HT-29 (cell line): ENCODE measurements at places on chromosomes 12 and 14. TPM values are rescaled to one million over a fixed set of nuclear protein-coding genes. Genes with fewer than 3 reads are reported as not detected.

DNA sequence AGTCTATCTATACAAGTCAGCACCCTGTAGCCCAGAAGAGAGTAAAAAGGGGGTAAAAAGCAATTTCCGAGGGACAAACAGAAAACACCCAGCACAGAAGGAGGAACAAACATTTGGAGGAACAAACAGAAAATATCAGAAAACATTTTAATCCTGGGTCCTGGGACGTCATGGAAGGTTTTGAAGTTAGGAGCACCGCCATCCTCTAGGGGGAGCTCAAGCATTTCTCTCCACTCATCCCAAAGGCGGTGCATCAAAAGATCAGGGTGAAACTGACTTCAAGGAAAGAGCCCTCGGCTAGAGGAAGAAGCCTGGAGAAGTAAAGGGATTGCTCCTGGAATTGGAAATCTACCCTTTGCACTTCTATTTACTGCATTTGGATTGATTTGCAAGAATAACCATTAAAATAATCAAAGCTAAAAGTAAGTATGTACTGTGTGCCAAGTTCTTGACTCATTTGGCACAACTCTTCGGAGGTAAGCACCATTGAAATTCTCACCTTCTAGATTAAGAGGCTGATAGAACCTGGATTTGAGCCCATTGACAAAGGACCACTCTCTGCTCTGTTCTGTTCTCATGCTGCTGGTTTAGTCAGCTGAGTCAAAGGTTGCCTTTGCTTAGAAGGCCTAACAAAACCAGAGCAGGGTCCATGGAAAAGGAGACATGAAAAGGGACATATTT is 17.2 kb upstream of the POC1B start:
- peak; percentile 94 for DNase-seq

- no peak for DNase-seq
These were observed 51.8 kb downstream of the PPP2R5C start for GRCh38 chr14:101813171-101813759.

DNA sequence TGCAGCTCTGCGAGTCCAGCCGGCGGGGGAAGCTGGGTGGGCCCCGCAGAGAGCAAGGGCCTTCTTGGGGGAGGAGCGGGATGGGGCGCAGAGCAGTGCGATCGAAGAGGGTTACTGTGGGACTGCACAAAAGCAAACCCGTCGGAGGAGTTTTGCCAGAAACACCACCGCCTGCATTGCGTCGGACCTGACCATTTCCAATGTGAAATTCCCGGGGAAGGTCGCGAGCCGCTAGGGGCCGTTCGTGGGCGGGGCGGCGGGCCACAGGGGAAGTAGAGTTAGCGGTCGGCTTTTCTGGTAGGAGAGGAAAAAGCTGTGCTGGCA is 333 bp upstream of the KCNA1 start:
- no peak for DNase-seq

DNA sequence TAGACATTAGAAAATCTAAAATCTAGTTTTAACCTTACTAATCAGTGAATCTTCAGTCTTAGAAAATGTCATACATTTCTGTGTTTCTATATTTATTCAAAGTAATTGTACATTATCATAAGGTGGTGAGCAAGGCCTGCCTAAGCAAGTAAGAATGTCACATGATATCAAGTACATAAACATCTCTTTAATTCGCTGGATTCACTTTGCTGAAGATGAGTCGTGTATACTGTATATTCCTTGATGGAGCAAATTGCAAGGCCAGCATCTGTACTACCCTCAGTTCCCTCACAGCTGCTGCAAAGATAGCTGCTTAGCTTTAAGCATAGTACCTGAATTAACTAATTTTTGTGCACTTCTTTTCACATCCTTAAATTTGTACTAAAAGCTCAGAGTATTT is 8.5 kb upstream of the AK7 start:
- no peak for DNase-seq

- DNase-seq = no peak
These were observed 47.5 kb upstream of the RIN3 start for GRCh38 chr14:92466059-92466458.

DNA sequence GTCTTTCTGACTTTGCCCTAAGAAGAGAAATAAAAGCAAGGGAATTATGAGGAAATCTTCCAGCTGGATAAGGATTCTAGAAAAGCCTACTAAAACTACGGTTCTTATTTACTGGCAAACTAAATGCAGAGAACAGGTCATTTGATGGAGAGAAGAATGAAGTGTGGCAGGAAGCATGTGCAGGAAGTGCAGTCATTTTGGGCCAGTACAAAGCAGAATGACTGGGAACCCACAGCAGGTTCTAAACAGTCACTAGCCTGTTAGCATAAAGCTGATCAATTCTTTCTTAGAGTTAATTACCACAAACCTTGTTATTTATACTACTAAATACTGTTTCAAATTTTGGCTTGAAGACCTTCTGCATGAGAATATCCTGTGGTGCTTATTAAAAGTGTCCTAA is 36.7 kb downstream of the CFAP54 start:
- no peak for DNase-seq

- no peak for DNase-seq
These were observed 172.2 kb upstream of the ATP2B1 start for GRCh38 chr12:89880690-89881350.

DNA sequence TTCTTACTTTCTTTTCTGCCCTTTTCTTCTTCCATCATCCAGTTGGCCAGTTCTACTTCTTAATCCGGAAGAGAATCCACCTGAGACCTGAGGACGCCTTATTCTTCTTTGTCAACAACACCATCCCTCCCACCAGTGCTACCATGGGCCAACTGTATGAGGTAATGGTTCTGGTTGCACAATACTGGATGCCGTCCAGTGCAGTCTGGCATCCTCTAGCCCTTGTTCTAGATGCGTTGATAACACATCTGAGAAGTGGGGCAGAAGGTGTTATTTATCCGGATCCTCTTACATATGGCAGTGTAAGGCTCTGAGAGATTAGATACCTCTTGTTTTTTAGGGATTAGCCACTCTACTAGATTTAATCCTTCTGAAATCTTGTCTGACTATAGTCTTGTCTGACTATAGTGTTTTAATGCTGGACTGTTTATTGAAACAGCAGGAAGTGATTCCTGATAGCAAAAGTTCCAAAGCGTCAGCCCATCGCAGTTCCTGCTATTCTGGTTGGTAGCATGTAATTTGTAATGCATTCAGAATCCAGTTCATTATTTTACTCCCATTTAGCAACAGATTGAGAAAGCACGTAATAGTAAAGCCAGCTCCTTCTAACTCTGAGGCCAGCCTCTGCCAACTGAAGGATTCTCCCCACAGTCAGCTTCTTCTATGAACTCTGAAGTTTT is 7.9 kb downstream of the GABARAPL1 start:
- DNase-seq = no peak

GRCh38 chr14:49546766-49547165 is 39.4 kb downstream of the RPS29 start:
- no peak for DNase-seq

SMOC1 gene
- not detected in 2 replicates for total RNA-seq

ACSM4 gene
- total RNA-seq = not detected in 2 replicates

SLC17A8 gene
- not detected in 2 replicates for total RNA-seq

PARP2 gene
- 13.7 and 14.3 TPM in 2 replicates for total RNA-seq

FOXN4 gene
- total RNA-seq = not detected in 2 replicates

RND1 gene
- 8.7 and 9.8 TPM in 2 replicates for total RNA-seq

ESRRB gene
- not detected in 2 replicates for total RNA-seq
